ENCODE measurements at places on chromosomes 3 and 15.

DNA sequence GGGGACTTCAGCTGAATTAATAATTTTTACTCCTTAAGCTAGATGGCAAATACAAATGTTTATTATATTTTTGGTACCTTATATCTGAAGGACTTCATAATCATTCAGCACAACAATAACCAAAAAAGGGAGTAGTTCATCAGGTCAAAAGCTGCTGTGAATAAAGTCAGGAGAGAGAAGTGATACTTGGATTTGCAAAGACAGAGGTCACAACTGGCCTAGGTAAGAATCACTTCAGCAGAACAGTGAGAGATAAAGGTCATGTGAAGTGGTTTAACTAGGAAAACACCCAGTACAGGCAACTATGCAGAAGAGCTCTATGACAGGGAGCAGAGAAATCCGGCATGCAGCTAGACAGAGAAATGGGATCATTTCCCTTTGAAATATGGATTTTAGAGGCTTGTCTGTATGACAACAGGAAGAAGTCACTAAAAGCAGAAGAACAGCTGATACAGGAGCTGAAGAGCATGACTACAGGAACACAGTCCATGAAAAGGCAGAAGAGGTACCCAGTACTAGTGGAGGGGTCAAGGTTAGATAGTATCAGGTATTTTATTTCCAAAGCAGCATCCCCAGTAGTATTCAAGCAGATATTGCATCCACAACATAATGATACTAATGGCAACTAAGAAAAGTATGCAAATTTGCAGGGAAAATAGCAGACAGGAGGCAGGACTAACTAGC lies 25.7 kb downstream of the ZMAT3 start:
- no peak for DNase-seq

DNA sequence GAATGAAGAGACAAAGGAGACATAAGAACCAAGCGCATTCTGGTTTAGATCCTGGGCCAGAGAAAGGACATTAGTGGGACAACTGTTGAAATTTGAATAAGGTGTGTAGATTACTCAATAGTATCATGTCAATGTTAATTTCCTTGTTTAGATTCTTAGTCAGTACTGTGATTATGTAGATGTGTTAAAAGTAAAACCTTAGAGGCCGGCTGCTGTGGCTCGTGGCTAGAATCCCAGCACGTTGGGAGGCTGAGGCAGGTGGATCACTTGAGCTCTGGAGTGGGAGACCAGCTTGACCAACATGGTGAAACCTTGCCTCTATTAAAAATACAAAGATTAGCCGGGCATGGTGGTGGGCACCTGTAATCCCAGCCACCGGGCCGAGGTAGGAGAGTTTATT lies 26.7 kb downstream of the CYP8B1 start:
- no peak for DNase-seq

- no peak for DNase-seq
Measured at GRCh38 chr15:57442335-57442734, 66.0 kb downstream of the CGNL1 start.

GRCh38 chr3:116056280-116056679 lies 389.0 kb downstream of the LSAMP start:
- DNase-seq: no peak

DNA sequence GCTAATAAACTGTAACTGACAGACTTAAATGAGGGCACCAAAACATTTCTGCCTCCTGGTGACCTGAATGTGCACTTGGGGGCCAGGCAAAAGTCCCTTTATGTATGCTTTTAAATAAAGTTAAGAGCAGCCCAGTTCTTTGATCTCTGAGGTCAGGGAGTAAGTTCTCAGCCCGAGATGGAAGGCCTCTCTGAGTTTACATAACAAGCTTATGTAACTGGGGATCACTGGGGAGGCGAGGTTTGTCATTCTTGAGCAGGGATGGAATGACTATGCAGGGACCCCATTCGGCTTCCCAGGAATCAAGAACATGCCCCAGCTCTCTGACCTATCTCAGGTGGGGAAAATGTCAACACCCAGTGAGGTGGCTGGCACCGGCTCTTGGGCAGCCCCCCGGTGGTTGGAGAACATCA lies 198.7 kb upstream of the BHLHE40 start:
- DNase-seq: no peak

DNA sequence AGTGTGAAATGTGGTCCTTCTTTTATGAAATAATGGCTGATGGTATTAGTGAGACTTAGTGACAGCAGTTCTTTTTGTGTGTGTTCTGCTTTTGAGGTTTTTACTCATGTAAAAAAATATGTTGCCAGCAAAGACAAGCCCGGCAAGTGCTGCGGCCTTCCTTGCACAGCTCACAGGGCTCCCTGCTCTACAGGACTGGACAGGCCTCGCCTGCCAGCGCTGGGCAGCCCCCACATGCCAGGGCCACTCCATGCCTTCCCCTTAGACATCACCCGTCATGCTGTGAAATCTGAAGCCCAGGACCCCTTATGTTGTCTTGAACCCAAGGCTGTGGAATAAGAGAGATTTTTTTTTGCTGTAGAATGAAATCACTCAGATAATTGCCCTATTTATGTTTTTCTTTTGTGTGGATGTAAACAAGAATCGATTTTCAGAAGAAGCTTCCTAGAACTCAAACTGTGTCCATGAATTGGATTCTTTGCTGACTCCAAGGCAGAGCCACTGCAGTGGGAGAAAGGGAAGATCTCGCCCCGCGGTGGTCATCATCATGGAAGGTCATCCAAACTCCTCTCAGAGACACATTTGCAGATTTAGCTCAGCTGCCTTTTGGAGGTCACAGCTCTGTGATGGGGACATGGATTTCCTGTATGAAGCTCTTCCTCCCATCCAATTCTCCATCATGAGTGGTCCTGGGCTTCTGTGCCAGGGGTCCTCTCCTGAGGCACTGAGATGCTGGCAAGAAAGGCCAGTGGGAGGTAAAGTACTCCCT lies 150.8 kb downstream of the ATP10A start:
- no peak for DNase-seq

DNA sequence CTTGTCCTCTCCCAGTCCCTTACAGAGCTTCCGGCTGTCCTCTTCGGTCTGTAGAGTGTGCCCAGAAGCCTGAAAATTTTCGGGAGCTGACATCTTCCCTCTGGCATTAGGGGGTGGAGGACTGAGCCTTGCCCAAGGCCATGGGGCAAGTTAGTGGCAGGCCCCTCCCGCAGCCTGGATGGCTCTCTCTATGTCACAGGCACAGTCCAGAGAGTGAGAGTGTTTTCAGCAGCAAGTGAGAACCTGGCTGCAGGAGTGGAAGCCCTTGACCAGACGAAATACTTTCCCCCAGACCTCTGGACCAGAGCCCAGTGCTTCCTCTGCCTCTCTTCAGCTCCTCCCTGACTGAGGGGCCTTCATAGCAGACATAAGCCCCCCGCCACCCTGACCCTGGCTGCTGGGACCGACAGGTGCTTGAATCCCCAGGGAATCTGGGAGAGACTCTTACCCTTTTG lies 50.5 kb upstream of the SEC22A start:
- DNase-seq: no peak

- no peak for DNase-seq
Measured at GRCh38 chr15:80323285-80323684, 71.3 kb upstream of the CTXND1 start.

DNA sequence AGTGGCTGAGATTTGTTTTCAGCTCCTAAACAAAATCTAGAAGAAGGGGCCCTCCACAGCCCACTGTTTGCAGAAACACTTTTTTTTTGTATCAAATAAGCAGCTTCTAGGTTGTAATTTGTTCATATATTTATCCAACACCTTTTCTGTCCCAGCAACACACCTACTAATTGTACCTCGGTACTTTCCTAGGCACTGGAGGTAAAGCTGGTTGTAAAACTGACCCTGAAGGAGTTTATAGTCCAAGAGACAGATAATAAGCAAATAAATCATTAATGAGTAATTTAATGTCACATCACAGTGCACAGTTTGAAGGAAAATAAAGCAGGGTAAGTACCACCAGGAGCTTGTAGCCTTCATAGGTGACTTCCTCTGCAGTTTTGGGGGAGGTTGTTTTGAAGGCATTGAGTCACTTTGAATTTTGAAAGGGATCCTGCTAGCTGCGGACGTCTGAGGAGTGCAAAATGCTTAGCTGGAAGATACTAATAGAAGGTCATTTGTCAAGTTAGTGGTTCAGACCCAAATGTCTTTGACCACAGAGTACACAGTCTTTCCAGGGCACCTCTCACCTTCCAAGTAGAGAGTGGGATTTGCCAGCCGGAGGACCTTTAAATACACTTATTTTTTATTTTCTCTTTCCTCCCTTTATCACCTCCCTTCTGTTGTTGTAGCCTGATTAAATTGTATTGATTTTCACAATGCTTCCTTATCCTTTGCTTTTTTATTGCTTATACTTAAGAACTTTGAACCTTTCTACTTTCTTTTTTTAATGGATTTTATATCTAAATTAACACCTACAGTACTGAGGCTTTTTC lies 53.8 kb downstream of the CMSS1 start:
- DNase-seq: no peak

- DNase-seq: no peak
Measured at GRCh38 chr3:66492672-66493071, 8.2 kb downstream of the LRIG1 start.

GRCh38 chr3:11711876-11712275 lies 68.2 kb upstream of the VGLL4 start:
- DNase-seq: no peak

GRCh38 chr3:32597656-32598055 lies 27.0 kb upstream of the DYNC1LI1 start:
- no peak for DNase-seq

- no peak for DNase-seq
Measured at GRCh38 chr3:11346416-11346815, 74.2 kb downstream of the ATG7 start.

- DNase-seq: no peak
Measured at GRCh38 chr3:16913264-16913580, 28.5 kb downstream of the PLCL2 start.

GRCh38 chr3:50008931-50009330 lies 69.0 kb downstream of the RBM6 start:
- no peak for DNase-seq

DNA sequence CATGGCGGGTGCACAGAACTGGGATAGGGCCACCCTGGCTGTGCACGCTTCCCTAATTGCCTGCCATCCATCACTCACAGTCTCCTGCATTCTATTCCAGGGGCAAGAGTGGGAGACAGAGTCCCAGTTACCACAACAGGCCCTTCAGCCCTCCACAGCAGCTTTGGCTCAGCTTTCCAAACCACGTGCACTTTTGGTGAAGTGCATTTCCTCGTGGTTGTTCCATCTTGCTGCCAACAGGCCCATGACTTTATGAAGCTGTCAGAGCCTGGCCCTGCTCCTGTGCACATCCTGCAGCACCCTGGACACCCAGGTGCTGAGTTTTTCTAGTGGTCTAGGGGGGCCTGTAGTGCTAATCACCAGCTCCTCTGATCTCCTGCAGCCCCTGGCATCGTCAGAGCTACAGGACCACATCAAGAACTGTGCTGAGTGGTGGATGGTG lies 110.2 kb downstream of the ADCY5 start:
- DNase-seq: no peak

GRCh38 chr3:194843556-194843955 lies 157.9 kb downstream of the FAM43A start:
- no peak for DNase-seq

- DNase-seq: no peak
Measured at GRCh38 chr3:14950274-14950673, 2.9 kb downstream of the NR2C2 start.

DNA sequence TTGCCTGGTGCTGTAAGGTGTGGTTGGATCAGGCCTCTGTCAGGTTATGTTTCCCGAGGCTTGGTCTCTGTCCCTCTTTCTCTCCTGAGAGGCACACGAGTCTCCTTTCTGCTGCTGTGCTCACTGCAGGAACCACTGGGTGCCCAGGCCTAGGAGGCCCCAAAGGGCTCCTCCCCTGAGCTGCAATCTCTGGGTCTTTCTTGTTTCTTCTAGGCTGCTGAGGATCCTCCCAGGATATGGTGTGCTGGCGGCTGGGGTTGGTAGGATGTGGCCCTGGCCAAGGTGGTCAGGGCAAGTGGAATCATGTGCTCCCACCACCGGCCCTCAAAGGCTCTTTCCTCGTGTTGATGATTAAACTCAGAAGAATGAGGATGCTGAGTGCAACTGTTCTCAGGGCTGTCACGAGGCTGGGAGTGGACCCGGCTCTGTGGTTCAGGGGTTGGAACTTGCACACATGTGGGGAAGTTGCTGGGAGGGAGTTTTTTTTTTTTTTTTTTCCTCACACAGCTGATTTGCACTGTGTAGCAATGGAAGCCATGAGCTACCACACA lies 43.6 kb upstream of the CTSH start:
- DNase-seq: no peak

- DNase-seq: no peak
Measured at GRCh38 chr3:152769523-152769922, 65.4 kb upstream of the P2RY1 start.

DNA sequence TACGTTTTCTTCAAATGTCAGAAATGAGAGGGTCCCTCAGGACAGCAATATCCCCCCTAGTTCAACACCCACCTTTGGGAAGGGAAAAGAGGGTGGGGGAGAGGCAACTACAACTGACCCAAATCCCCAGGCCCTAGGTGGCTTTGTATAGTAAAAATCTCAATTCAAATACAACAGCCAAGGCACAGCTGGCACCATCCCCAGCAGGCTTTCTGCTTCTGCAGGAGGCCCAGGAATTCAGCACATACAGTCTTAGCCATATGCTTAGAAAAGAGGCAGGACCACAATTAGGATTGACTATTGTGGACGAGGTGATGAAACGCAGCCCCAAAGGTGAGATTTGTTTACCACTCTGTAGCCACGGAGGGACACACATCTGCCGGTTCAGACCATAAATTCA lies 15.8 kb downstream of the NR2E3 start:
- DNase-seq: no peak

DNA sequence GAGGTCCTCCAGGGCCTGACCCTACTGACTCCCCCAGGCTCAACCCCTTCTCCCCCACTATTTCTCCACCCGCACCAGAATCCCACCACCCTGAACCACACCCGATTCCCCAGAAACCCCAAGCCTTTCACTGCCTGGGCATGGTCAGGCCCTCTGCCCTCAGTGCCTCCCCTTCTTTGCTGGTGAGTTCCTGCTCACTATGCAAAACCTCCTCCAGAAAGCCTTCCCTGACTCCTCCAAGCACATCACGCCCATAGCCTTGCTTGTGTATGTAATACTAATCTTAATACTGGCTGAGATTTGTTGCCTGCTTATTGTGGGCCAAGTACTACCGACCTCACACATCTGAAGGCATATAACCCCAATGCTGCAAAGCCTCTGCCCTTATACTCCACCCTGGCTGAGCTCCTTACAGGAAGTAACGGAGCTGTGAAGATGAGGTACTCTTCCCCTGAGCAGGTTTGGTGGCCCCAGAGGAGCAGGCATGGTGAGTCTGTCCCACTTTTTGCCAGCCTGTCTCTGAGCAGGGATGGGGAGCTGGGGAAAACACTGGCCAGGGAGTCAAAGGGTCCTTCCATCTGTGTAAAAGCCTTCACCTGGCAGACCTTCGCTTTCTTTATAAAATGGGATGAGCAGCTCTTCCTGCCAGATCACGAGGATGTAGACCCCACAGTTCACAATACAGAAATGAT lies 9.5 kb downstream of the RAB6B start:
- DNase-seq: no peak

DNA sequence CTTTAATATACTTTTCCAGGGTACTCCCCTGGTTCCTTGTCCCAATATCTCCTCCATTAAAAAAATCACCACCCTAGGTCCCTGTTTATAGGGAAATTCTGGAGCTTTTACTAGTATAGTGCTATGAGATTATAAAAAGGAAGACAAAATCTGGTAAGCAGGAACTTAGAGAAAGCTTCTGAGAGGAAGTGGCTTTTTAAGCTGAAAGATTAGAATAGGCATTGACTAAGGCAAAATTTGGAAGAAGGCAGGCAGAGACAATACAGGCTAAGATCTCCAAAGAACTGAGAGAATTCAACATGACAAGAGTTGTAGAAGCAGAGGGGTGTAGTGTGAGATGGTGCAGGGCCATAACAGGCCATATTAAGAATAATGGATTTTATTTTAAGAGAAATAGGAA lies 25.8 kb downstream of the SGO1 start:
- no peak for DNase-seq

Measured in stimulated activated CD8-positive, alpha-beta memory T cell treated with anti-CD3 and anti-CD28 coated beads, Interleukin-2, amount 100 ng/mL, for 1 hour (primary cell).